ENCODE measurements at places on chromosomes 4 and X. TPM values are rescaled to one million over a fixed set of nuclear protein-coding genes. Genes with fewer than 3 reads are reported as not detected.

GAGE12C gene
- not detected for total RNA-seq

DNA sequence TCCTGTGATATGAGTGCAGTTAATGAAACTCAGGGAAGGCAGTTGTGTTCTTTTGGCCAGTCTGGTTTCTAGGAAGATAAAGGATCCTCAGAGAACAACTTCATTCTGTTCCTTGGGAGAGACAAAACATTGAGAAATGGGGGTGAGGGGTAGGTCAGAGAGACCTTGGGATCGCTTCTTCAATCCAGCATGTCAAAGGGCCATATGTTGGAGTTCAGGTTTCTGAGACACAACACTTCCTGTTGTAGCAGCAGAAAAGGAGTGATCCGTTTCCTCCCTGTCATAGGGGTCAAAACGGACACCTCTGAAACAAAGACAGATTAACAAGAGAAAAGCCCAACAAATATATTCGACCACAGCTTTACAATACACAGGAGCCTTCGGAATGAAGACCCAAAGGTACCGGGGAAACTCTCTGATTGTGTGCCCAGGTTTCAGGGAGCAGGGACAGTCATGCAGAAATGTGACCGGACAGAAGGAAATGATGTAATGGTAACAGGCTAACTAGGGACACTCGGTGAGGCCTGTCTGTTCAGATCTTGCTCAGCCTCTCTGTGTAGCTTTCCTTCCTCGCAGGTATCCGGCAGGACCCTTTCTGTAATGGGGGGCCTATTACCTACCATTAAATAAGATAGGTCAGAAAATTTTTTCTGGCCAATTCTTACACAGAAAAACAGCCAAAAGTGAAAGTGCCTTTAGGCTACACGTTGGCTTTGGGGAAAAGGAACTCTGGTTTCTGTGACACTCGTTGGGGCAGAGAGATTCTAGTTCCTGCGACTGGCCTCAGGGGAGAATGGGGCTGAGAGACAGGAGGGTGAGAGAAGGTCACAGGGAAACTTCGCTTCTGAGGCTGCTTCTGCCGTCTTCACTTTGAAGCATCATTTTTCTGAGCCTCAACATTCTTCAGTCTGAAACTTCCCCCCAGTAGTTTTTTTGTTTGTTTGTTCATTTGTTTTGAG is 103.3 kb upstream of the TLR3 start:
- H3K36me3 ChIP-seq = no peaks in the 10 kb centered on the region
- no peaks in the 10 kb centered on the region for H3K4me1 ChIP-seq
- no peak overlapping the region for H3K27ac ChIP-seq
- no peak overlapping the region for H3K4me3 ChIP-seq
- no peak for DNase-seq

DNA sequence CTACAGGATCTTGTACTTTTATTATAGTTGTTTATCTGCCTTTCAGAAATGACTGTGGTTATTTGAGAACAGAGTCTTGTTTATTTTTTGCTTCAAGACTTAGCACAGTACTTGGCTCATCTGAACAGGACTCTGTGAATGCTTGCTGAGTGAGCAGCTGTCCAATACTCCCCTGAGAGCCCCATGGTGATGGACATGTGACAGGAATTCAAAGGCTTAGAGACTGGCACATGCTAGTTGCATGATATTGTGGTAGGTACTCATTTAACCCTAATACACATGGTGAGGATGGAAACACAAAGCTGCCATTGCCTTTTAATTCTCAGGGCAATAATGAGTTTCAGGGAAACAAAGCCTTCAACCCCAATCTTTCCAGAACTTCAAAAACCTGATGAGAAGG is 97.3 kb downstream of the GEMIN8 start:
- no peaks in the 10 kb centered on the region for H3K4me1 ChIP-seq
- no peaks in the 10 kb centered on the region for H3K36me3 ChIP-seq
- DNase-seq = no peak

DNA sequence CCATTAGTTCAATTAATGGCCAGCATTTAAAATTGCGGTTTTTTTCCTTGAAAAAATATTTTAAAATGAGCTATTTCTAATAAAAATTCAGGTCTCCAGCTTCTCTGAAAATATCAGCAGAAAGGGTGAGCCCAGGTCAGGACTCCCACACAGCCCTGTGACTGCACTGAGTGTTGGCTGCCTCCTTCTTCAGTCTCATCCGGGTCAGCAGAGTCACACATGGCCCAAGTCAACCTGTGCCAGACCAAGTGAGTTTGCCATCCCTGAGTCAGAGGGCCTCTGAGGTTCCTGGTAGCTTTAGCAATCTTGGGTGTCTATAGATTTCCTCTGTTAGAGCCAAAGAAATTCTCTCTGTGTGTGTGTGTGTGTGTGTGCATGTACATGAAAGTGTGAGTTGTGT is 22.1 kb upstream of the MSX1 start:
- no peak overlapping the region for H3K27ac ChIP-seq
- no peak for DNase-seq

IL21 gene
- total RNA-seq = 3.1 TPM

DNA sequence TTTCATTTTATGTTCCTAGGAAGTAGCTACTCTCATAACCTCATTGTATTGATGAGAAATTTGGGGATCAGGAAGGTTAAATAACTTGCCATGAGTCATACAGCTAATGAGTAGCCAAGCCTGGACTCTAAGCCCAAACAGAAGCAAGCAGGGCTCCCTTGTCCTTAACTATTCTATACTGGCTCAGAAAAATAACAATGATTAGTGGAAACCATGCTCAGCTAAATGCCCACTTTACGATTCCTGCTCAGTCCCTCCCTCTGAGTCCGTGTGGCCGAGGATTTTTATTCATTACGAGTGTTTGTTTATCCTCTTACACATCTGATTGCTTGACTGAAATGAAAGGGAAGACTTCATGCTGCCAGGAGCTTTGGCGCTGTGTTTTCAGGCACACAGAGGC is 100.9 kb downstream of the SLC34A2 start:
- H3K27me3 ChIP-seq = no peaks in the 10 kb centered on the region
- H3K4me3 ChIP-seq = no peak overlapping the region
- no peak for DNase-seq

- no peaks in the 10 kb centered on the region for H3K4me1 ChIP-seq
- no peak for DNase-seq
- no peaks in the 10 kb centered on the region for H3K27me3 ChIP-seq
Measured at GRCh38 chr4:137638934-137639333, 106.6 kb upstream of the PCDH18 start.

BTC gene
- total RNA-seq = not detected

DNA sequence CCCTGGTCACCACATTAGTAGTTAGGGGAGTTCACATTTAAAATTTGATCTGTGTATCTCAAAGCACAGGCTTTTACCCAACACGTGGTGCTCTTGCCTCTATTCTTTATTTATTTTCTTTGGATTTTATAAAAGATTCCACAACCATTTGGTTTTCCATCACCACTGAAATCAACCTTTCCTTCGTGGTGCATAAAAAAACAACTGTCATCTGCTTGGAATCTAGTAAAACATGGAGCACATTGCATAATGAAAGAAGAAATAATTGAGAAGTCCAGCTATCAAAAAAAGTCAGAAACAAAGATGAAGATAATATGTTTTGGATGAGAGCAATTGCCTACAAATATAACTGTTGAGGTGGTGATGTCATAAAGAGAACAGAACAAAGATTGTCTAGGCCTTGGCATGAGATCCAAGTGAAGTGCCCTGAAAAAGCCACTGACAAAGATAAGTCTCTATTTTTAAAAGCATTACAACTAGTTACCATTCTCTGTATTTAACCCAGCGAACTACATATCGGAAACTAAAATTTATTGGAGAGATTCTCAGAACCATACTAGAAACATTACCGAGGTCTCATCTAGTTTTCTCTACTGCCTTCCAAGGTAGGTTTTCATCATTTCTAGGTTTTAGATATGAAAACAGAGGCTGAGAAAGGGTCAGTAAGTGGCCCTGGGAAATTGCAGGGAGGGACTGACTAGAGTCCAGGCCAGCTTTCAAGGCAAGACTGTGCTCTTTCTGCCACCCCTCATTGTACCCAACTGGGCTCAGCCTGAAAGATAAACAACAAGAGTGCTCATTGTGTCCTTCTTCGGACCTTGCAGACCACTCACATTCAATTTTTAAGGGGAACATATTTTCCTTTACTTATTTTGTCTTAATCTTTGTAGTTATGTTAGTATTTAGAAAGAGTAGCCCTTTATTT is 127.3 kb downstream of the MAD2L1 start:
- no peaks in the 10 kb centered on the region for H3K27me3 ChIP-seq
- H3K4me1 ChIP-seq = no peaks in the 10 kb centered on the region
- no peak overlapping the region for H3K27ac ChIP-seq
- H3K4me3 ChIP-seq = no peak overlapping the region
- no peak for DNase-seq

PNMA5 gene
- total RNA-seq = 0.23 TPM

ARHGAP36 gene
- total RNA-seq = not detected

Data from activated CD4-positive, alpha-beta memory T cell treated with anti-CD3 and anti-CD28 coated beads, Interleukin-2, amount 10 ng/mL, durations not matched to agents 7 days and 5 days (primary cell).